ENCODE measurements at places on chromosomes 4 and X.

DNA sequence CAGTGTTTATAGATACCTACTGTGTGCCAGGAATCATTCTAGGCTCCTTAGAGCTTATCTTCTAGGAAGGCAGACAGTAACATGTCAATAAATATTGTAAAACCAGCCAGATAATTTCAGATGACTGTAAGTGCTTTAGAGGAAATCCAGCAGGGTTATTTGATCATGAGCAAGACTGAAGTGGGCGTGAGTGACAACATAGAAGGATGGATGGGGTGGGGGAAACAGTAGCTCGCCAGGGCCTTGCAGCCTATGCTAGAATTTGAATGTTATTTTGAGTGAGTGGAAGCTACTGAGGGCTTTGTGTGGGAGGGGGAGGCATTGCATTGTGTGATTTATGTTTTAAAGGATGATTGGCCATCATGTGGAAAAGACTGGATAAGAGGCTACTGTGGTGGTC, 6.7 kb downstream of the SRD5A3 start:
- DNase-seq: peak; percentile 63

GRCh38 chr4:173651651-173652282, 121.7 kb upstream of the HAND2 start:
- no peak for DNase-seq

DNA sequence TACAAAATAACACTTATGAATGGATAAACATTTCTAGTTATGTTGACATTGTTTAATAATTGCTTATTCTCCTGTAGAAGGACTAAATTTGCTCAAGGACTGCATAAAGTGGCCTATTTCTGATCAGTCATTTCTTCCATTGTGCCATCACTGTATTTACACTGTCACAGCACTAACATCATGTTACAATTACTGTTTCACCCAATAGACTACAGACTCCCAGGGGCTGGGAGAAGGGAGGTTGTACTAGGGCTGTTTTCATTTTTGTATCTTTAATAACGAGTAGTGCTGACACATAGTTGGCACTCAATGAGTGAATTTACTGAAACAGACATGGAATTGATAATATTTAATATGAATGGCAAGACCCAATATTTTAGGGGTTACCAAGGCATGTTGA, 139.5 kb downstream of the SLC10A7 start:
- no peak for DNase-seq

DNA sequence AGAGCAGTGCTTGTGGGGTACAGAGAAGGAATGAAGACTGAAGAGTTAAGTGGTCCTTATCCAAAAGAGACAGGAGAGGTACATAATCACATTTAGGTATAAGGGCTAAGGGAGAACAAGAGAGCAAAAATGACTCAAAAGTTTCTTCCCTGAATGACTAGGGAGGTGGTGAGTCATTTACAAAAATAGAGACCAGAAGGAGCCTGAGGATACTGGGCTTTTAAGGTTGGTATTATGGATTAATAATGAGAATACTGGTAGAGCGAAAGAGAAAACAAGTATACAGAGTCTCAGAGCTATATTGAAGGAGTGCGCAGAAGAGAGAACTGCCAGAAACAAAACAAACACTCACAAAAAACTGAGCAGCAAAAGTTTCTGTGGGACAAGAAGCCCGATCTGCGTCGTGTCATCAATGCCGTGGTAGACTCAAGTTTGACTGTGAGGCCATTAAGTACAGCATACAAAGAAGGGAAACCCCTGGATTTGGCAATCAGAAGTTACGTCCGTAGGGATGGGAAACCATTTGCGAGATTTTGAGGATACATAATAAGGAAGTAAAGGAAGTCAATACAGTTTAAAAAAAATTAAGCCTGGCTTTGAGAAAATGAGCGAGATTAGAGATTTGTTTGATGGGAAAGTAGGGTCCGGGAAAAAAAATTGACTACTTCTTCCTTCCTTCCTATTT, 129.1 kb upstream of the STIM2 start:
- DNase-seq: peak; percentile 77

DNA sequence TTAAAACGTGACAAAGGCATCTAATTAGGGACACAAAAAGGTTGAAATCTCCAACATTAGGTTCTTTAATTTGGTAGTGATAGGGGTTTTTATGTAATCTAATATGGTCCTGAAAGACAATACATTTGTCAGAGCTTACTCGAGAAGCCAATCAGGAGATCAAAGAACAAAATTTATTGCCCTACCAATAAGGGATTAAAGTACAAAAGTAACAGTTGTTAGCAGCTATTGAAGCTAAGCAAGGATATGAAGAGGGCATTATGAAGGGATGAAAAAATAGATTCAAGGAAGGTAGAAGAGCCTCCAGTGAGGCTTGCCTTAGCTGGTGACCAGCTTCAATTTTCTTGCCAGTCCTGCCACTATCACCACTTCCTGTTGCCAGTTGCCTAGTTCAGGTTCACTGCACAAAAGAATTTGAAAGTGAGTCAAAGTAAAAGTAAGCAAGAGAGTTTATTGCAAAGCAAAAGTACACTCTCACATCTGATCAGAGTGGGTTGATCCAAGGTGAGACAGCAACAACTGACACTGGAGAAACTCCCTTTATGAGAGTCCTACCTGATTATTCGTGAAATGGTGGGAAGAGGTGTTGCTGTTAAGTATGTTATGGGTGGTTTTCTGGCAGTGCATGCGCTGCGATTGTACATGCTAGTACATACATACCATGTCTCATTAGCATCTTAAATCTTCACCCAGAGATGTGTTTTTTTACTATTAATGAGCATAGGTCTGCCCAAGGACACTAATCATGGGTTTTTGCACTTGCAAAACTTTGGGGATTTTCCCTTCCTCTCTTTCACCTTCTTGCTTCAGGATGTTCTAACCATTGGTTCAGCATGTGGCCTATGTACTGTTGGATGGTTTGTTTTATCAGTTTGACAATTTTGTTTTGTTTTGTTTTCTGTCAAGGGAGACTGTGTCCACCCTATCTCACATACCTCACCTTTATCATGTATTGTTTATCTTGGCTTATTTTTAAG, 263.2 kb upstream of the ITM2A start:
- DNase-seq: no peak
